ENCODE measurements at places on chromosomes 1 and 21.
A peak's percentile ranks its signal among the peaks of the same experiment; 100 is the strongest.

DNA sequence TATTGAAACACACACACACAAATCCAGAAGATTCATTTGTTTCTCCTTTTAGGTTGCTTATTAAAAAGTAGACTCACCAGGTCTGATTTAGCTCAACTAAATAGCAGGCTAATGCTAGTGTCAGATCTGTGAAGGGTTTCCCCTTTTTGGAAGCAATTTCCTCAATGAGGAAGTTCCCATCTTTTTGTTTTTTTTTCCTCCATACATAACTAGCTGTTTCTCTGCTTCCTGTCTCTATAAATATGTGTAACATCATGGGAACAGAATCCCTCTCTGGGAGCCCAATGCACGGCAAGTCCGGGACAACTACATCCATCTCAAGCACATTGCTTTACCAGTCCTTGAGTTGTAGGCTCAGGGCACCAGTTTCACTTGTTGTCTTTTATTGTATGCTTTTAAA, 1421.1 kb downstream of the PLA2G4A start:
- DNase-seq = no peak

DNA sequence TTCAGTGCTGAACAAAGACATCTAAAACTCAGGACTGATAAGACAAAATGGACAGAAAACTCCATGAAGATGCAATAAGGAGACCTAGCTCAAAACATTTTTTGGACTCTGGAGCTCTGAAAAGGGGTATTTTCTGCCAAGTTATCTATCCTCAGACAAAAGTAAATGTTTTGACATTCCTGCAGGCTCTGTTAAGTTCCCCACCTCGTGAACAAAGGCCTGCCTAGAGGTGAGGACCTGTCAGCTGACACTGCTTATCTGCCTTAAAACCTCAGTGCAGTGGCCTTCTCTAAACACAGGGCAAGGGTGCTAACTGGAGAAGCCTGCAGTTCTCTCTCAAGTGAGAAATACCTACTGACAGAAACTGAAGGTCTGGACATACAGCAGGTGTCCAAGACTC, 41.1 kb downstream of the COLGALT2 start:
- DNase-seq = no peak

DNA sequence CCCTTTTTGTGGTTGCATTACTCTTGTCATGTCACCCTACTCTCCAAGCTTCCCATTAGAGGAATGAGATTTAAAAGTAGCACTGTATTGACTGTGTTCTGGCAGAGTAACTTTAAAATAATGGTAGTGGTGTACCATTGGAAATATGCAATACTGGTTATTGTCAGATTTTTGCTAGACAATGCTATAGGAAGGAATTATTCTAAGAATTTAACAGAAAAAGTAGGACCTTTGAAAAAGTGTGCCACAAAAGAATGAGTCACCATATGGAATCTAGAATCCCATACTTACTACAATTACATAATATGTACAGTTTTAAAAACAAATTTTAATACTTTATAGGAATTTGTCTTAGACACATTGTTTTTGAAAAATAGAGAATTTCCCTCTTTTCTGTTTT, 13.8 kb downstream of the MIER1 start:
- DNase-seq = no peak

DNA sequence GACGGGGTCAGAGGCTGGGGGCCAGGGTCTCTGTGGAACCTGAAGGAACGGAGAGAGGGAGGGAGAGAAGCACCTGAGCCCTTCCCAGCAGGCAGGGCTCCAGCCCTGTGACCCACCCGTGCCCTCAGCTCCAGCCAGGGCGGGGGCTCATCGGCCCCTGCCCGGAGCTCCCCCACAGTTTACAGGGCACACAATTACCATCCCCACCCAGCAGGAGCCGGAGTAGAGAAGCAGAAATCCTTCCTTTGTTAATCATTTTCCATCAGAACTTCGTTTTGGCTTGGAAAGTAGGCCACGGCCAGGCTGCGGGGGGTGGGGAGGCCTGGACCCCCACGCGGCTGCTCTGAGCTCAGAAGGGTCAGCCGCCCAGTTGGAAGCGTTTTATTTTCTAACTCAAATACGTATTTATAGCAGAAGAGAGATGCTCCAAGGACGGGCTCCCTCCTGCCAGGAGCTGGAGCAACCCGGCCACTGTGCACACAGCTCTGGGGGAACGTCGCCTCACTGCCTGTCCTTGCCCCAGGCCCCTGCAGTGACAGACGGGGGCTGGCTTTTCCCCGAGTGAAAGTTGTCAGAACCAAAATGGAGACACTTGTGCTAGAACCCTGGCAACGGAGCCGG, 42.7 kb upstream of the ADARB1 start:
- DNase-seq = no peak

GRCh38 chr21:29568020-29568697, 269.4 kb downstream of the BACH1 start:
- no peak for DNase-seq

- no peak for DNase-seq
Measured at GRCh38 chr1:159275891-159276290, 26.2 kb upstream of the FCER1A start.

GRCh38 chr21:45640001-45640887, 3.3 kb upstream of the PCBP3 start:
- no peak for DNase-seq

- DNase-seq = no peak
Measured at GRCh38 chr21:15775981-15776380, 46.2 kb downstream of the USP25 start.

GRCh38 chr1:67436511-67437055, 6.4 kb upstream of the SERBP1 start:
- DNase-seq = no peak

DNA sequence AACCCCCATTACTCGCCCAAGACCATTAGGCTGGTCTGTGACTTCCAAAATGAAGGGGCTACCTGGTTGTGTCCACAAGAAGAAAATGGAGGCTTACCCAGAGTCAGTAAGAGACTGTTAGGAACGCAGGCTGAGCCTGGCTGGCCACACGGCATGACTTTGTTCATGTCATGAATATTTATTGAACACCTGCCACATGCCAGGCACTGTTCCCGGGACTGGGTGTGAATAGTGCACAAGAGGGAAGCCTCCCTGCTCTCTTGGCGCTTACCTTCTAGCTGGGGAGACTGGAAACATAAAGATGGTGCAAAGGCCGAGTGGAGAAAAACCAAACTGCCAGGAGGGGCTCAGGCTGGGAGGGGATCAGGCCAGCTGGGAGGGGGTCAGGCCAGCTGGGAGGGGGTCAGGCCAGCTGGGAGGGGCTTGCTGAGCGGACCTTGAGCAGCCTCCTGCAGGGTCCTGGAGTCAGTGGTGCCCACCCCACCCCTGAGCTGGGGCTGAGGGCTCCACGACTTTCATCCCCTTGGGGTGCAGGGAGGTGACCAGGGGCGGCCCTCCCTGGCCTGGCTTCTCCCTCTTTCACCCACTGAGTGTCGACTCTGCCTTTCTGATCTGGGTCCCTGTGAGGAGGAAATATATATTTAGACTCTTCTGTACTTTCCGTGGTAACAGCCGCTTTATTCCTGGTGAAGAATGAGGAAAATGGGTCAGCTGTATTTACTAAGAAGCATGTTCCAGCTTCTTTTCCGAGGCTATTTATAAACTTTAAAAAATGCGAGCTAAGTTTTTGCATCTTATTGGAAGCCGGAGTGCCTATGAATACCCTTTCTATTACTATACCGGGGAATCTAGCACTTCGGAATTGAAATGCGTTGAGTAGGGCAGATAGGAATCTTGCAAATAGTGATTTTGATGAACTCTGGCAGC, 139.0 kb downstream of the CAMTA1 start:
- DNase-seq = no peak

DNA sequence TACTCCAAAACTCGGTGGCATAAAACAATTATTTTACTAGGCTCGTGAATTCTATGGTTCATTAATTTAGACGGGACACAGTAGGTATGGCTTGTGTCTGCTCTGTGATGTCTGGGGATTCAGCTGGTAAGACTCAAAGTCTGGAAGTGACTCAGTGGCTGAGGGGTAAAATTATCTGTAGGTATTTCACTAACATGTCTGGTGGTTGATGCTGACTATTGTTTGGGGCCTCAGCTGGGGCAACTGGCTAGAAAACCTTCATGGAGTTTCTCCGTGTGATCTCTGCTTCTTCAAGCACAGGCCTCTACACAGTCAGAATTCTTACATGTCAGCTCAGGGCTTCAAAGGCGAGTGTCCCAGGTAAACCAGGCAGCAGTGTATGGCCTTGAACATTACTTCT, 41.2 kb upstream of the KLF17 start:
- no peak for DNase-seq

DNA sequence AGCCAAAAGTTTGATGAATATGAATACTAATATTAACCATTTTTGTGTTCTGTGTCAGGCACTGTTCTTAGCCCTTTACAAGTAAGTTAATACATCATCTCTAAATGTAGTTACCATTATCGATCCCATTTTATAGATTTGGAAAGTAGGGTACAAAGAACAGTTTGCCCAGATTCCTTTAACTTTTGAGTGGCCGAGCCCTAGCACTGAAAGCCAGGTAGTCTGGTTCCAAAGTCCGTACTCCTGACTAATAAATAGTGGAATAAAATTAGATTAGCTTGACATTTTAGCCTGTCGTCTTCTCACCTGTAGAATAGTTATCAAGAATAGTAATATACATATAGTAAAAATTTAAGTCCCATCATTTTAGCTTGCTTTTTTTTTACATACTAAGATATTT, 70.6 kb downstream of the PTBP2 start:
- DNase-seq = no peak

DNA sequence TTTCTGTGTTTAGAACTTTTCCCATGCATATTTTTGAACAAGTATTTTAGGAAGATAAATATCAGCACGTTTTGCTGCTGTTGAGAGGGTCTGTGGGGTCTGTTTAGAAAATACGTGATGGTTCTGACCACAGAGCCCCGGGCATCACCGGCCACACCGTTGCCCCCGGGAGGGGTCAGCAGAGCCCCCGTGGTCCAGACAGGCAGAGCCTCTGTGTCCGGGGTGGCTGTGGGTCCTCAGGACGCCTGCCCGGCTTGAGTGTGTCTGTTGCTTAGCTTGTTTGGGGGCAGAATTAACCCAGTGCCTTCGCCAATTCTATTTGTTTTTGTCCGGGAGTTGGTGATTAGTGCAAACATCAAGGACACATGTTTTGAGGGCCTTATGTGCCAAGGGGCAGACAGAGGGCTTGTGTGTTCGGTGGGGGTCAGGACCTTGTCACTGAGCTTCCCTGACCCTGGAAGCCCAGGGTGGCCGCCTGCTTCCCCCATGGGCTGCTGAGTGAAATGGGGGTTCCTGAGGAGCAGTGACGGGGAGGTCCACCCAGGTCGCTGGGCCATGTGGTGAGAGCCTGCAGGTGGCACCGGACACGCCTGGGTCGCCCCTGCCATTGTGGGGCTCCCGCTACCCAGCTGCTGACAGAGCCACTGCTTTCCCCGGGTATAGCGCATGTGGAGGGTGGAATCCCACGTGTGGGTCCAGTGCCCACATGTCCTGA, 122.2 kb downstream of the SIK1 start:
- no peak for DNase-seq

- no peak for DNase-seq
Measured at GRCh38 chr1:200332716-200333115, 77.1 kb downstream of the ZNF281 start.

DNA sequence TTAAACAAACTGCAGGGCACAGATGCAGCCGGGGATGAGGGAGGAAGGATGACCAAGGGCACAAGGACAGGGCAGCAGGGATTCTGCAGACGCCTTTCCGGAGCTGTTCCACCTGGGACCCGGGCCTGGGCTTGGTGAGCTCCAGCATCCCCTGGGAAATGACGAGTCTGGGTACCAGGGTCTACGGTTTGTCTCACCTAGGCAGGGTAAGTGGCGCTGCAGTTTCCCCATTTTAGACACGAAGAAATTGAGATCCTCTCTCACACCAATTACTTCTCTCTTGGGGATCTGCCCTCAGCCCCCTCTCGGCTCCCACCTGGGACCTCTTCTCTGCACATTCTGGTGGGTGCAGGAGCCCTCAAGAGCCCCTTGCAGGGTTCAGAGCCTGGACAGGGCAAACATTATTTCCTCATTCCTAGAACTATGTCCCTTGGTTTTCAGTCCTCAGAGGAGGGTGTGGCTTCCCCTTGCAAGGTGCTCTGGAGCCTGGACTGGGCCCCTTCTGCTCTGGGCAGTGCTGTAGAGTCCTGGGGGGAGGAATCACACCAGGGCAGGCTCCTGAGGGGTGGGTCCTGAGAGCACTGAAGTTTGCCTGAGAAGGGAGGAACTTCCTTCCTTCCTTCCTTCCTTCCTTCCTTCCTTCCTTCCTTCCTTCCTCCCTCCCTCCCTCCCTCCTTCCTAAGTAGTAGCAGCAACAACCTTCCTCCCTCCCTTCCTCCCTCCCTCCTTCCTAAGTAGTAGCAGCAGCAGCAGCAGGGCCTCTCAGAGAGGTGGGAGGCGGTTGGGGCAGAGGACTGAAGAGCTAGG, 16.0 kb downstream of the RAP1GAP start:
- no peak for DNase-seq

DNA sequence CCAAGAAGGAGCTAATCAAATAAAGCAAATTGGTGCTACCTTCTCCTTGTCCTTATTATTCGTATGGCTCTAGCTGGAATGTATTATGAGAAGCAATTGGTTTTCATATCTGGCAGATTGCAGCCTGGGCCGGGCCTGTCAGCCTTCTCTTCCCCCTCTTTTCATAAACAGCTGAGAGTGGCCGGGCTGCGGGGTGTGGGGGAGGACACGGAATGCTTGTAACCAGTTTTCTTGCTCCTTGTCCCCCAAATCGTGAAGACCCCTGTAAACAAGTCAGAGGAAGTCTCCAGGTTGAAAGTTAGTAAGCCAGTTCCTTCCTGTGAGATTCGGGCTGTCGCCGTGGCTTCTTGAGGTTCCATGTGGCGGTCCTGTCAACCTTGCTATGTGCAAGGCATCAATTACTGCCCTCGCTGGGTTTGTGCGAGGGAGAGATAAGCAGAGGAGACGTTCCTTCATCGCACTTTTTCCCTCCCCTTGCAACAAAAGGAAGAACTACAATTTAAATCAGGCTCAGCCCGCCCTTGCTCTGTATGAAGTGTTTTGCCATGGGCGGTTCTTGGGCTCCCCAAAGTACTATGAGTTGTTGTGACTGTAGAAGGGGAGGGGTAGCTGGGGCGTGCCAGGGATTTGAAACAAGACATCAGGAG, 450.7 kb downstream of the CAMTA1 start:
- no peak for DNase-seq

DNA sequence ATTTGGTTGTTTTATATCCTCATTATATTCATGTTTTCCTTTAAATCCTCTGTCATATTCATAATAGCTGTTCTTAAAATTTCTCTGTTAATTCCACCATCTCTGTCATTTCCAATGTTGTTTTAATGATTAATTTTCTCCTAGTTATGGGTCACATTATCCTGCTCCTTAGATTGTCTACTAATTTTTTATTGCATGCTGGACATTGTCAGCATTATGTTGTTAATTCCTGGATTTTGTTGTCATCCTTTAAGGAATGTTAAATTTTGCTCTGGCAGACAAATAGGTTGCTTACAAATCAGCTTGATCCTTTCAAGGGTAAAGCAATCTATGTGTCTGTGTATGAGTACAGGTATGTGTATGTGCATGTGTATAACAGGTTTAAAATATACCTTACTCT, 393.8 kb upstream of the POU3F1 start:
- DNase-seq = no peak

GRCh38 chr1:33741749-33742148, 122.1 kb upstream of the HMGB4 start:
- DNase-seq = no peak

GRCh38 chr1:154324669-154325582, at the start of gene ATP8B2:
Gene ATP8B2, plus strand, starts transcription at chr1:154325525. Its CDS starts 2,617 bp downstream, at chr1:154328142.
- DNase-seq = peak; percentile 91

- DNase-seq = no peak
Measured at GRCh38 chr1:64263856-64264255, 60.4 kb downstream of the UBE2U start.
